IMR-90 (cell line): ENCODE measurements at places on chromosomes 6 and 20. TPM values are rescaled to one million over a fixed set of nuclear protein-coding genes. Genes with fewer than 3 reads are reported as not detected.

DNA sequence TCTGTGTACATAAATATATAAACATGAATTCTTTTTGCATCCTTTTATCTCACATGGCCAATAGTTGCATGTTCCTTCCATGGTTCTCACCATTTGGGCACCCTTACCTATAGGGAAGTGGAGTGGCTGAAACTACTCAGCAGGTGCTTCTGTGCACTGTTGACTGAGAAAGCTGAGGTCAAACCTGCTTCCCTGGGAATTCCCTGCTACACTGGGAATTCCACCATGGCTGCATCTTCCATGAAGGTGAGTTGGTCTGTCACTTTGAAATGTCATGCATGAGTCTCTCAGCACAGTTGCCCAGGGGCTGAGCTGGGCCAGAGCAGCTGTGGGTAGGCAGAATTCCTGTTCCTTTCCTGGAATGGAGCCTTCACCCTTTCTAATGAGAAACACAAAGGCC is 193.8 kb upstream of the PRSS16 start:
- DNase-seq, result no peak

DNA sequence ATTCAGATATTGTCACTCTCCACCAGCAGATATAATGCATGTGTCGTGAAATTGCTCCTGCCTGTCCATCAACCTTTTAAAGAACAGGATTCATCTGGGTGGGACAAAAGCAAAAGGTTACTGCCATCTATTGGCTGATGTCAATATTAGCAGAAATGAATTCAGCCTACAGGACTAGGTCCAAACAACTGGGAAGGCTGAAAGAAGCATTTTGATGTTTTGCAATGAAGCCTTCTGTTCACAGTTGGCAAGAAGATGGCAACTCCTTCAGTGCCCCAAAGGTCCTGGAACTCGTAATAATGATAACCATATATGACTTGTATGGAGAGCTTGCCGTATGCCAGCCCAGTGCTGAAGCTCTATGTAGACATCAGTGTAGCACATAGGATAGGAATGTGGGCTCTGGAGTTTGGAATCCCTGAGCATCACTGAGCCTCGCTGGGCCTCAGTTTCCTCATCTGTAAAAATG is 7.5 kb downstream of the BCAS1 start:
- DNase-seq, result peak; percentile 31

DNA sequence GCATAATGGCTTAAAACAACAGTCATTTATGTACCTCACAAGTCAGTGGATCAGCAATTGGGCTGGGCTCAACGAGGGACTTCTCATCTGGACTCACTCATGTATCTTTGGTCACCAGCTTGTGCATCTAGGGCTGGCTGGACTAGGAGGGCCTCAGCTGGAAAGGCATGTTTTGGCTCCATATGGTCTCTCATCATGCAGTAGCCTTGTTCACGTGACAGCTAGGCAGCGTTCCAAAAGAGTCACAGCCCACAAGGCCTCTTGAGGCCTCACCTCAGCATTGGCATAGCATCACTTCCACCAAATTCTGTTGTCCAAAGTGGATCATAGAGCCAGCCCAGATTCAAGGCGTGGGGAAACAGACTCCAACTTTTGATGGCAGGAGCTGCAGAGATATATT is 110.1 kb downstream of the MAFB start:
- DNase-seq, result no peak

RAET1L gene
- not detected in 2 replicates for total RNA-seq

ANKRD66 gene
- not detected in 2 replicates for total RNA-seq

GRCh38 chr6:158825951-158826306 is 6.8 kb upstream of the EZR start:
- DNase-seq, result peak; percentile 75

DNA sequence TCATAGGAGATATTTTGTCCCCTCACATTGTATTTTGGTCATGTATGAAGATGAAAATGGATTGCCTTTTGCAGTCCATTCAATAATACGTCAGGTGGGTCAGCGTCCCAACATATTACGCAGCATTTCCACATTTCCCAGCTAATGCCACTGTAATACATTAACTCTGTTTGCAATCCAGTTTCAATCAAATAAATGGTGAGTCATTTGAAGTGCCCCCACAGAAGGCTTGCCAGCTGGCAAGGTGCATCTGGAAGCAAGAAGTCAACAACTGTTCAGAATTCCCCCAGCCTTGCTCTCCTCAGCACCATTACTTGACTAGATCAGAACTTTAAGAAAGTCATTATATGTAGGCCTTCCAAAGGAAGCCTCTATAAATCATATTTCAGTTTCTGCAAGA is 50.4 kb downstream of the PHACTR1 start:
- no peak for DNase-seq

DNA sequence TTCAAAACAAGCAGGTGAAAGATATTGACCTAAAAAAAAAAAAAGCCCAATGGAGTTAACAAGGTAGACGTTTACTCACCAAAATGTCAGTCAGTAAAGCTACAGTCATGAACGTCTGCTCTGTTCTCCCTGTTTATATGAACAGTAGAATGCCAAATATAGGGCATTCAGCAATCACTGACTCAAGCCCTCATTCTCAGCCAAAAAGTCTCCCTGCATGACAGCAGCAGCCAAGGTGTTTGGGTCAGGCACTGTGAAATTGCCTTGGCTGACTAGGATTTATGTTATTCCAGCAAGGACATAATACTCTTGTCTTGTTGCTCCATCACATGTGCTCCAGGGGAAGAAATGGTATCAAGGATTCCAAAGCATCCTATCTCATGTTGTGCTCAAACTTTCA is 194.7 kb upstream of the RSPO3 start:
- DNase-seq, result peak; percentile 47

GRCh38 chr6:25035174-25035511 is 99.4 kb upstream of the RIPOR2 start:
- DNase-seq, result no peak

DNA sequence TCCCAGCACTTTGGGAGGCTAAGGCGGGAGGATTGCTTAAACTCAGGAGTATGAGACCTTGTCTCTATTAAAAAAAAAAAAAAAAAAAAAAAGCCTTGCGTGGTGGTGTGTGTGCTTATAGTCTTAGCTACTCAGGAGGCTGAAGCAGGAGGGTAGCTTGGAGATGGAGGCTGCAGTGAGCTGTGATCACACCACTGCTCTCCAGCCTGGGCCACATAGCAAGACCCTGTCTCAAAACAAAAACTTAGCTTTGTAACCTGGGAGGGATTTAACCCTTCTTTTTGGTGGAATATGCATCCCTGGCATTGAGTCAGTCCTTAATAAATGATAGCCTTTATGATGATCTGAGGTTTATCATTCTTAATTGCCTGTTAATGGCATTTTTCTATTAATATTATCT is 12.8 kb downstream of the ASXL1 start:
- no peak for DNase-seq

DNA sequence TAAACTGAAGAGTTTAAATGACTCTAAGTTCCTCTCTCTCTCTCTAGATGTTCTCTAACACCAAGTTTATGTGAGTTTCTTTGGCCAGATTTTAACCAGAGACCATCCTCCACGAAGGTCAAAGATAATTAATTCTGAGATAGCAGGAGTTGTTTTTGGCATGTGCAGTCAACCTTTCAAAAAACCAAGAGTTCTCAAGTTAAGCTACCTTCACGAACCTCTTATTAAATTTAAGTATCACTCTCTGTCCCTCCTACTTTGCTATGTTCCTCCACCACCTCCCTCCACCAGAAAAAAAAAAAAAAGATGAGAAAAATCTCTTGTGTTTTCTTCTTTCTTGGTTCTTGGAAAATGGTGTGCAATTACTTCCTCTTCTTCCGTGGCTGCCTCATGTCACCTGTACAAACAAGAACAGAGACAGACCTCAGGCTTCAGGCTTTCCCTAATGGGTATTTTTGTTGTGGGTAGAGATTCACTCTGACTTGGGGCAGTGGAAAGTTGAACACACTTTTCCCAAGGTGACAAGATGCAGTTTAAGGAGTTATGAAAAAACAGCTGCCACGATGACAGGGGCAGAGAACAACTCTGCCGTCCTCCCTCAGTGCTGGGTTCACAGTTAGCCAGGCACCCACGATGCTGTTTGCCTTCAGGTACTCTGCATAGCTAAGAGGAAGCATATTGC is 64.3 kb downstream of the ADTRP start:
- no peak for DNase-seq

DNA sequence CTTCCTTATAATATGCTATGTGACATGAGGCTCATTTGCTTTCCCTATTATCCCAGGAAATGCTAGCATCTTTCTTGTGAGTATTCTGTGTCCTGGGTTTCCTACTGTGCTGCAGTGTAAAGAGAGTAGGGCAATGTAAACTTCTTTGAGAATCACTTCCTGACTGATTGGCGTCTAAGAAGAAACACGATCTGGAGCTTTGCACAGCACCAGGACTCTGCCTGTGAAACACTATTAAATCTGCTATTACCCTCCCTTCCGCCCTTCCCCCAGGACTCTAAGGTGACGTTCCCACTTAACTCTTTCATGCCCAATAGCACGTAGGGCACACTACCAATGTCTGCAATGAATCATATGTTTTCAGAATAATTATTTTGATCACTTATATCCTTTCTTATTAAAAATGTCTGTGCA is 607.3 kb upstream of the CITED2 start:
- DNase-seq, result peak; percentile 80

DNA sequence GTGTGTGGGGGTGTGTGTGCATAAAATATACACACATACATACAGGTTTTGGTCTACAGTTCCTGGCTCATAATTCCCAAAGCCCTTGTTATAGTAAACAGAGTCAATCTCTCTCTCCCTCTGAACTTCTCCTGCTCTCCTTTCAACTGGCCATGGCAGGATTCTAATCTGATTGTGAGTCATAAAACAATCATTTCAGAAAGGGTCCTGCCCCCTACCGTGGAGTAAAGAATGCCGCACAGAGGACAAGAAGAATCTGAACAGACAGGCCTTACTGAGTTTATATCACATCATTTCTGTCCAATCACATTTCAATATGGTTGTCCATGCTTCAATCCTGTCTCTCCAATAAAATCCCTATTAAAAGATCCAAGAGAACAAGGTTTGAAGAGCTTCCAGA is 416.9 kb downstream of the FRK start:
- DNase-seq, result peak; percentile 50

DNA sequence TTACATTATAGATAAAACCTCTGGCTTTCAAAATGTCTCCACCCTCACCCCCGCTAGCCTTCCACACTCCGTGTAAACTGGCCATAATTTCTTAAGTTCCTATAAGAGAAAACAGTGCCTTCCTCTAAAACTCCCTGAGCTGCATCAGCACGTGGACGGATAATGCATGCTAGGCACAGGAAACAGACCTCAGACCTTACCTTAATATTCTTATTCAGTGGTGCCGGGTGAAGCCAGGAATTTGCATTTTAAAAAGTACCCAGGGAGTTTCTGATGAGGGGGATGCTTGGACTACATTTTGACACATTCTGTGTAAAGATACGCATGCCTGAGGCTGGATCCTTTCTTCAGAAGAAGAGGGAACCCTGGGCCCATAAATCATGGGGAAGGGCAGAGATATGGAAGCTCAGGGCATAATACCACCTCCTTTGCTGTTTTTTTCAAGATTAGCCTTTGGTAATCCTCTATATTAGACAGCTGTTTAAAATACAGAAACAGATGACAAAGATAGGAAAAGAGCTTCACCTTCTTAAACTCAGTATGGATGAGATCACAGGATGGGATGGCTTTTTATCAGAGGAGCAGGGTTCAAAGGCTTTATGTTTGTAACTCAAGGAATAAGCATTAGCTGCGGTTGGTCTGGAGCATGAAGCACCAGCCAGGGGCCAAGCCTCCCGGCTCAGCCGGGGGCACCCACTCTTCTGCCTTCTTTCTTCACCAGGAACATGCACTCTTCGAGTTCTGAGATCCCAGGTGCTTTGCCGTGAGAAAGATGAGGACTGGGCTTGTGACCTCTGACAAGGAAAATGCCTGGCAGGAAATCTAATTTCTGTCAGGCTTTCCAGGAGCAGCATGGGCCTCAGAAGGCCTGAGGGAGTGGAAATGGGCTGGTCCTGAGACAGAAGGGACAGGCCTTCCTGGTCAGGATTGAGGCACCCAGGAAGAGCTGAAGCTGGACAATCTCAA is 218.1 kb upstream of the SOX4 start:
- DNase-seq, result no peak

PXDC1 gene
- total RNA-seq, result 66.4 and 72.2 TPM in 2 replicates

FOXC1 gene
- total RNA-seq, result 1.3 and 1.9 TPM in 2 replicates

BANF2 gene
- not detected in 2 replicates for total RNA-seq

EYA4 gene
- total RNA-seq, result 11.1 and 11.9 TPM in 2 replicates

GRCh38 chr20:137668-138490 is 4.5 kb upstream of the DEFB126 start:
- DNase-seq, result no peak

FAM209B gene
- total RNA-seq, result not detected in 2 replicates

PRDM13 gene
- total RNA-seq, result not detected in 2 replicates

DNA sequence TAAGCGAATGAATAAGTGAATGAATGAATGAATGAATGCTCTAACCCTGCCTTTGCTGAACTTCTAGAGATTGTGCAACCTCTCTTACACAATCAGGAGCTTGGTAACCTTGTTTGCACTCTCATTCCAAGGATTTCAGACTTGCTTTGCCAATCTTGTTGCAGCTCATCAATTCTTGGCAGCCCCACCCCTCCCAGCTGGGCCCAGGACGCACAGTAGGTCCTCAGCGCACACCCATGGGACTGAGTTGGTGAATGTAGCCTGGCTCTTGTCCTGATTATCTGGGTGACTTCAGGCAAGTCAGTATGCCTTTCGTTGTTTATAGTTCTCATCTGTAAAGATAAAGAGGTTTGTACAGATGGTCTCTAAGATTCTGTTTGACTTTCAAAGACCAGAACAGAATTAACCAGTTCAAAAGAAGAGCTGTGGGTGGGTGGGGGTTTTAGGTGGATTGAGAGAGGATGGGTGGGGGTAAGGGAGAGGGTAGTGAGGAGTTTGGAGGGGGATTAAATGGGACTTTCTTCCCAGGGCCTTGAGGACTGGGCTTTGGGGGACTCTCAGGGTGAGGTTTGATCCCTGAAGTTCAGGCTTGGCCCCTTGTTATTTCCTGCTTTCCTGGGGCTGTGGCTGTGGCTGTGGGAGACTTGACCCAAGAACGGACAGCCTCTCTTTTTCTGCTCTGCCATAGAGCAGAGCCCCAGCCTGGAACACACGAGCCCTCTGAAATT is 33.2 kb downstream of the VEGFA start:
- no peak for DNase-seq

- DNase-seq, result no peak
These were observed 351.4 kb upstream of the CDH4 start for GRCh38 chr20:60900618-60901017.

DNA sequence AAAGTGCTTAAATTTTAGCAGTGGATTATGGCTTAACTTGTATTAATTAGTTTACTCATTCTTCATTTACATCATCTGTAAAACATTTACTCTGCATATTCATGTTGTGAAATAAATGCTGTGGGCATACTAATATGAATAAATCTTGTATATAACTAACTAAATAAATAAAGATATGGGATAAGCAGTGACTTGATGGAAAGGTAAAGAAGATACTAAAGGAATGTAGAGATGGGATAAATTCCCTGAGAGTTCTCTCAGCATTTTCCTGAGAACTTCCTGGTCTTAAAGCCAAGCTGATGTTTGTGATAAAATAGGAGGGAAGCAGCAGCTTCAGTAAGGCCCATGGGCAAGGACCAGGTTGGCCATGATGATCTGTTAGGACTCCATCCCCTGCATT is 652.1 kb downstream of the RNF144B start:
- DNase-seq, result no peak
